ENCODE measurements at places on chromosomes 7 and 10.

DNA sequence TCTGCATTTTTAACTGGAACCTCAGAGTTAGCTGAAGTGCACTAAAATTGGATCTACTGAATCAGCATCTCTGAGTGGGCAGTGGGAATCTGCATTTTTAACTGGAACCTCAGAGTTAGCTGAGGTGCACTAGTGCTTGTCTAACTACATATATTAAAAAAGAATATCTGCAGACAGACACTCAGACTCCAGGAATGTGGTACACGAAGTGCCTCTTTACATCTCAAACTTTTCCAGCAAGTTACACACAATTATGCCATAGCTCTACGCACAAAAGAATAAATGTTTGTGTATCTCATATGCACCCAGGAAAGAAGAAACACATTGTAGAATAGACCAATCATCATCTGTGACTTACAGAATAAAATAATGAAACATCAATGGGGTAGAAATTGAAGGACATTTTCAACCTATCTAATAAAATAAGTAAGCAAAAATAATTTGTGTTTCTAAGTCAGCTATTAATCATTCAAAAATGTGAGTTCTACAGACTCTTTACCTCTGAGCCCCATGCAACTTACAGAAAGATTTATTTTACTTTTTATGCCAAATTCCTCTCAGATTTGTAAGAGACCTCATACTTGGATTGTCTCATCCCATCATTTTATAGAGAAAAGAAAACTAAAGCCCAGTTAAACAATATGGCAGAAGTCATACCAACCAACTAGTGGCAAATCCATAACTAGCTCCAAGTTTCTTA is 28.3 kb downstream of the PPP1R3A start:
- DNase-seq: no peak

DNA sequence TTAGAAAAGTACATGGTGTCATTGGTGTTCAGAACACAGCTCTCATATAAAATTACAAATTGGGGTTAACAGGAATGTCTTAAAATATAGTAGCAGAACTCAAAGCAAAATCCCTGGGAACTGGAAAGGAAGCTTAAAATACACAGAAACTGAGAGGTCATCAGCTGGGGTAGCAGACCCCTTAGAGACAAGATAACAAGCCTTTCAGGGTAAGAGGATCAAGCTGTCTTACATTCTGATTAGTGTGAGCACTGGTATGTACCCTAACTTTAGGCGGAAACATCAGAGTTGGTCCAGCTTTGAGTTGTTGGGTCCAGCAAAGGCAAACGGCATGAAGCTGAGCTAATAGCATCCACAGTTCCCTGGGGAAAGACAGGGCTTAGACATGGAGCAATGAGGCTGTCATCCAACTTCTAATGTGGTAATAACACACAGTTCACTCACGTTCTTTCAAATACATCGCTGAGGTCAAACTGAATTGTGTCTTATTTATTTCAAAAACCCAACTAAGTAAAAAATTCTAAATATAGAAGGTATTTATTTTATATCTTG is 32.6 kb downstream of the ARHGAP21 start:
- DNase-seq: no peak

GRCh38 chr7:135362871-135363270 is 129.2 kb downstream of the STRA8 start:
- no peak for DNase-seq

- DNase-seq: no peak
Observed at GRCh38 chr10:68235111-68235510, 3.2 kb upstream of the ATOH7 start.

- no peak for DNase-seq
Observed at GRCh38 chr10:15290150-15290549, 80.9 kb downstream of the FAM171A1 start.

DNA sequence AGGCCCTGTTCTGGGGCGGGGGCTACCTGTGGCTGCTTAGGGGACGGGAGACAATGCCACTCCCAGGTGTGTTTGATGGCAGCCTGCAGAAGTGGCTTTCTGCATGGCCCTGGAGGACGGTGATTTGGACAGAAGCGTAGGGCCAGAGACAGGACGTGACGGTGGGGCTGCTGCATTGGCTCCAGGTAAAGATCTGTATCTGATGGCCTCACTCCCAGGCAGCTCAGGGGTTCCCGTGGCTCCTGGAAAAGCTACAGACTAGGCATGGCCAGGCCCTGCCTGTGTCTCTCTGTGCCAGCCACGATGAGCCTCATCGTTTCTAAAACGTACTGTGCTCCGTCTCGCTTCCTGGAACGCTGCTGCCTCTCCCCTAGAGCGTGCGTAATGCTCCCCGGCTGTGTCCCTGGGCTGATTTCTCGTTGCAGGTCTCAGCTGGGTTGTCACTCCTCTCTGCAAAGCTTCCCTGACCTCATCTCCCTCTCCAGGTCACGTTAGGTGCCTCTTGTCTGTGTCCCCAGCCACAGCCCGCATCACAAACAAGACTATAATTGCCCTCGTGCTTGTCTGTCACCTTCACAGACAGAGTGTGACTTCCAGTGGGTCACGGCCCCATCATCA is 12.6 kb downstream of the GTF2IRD1 start:
- DNase-seq: no peak

DNA sequence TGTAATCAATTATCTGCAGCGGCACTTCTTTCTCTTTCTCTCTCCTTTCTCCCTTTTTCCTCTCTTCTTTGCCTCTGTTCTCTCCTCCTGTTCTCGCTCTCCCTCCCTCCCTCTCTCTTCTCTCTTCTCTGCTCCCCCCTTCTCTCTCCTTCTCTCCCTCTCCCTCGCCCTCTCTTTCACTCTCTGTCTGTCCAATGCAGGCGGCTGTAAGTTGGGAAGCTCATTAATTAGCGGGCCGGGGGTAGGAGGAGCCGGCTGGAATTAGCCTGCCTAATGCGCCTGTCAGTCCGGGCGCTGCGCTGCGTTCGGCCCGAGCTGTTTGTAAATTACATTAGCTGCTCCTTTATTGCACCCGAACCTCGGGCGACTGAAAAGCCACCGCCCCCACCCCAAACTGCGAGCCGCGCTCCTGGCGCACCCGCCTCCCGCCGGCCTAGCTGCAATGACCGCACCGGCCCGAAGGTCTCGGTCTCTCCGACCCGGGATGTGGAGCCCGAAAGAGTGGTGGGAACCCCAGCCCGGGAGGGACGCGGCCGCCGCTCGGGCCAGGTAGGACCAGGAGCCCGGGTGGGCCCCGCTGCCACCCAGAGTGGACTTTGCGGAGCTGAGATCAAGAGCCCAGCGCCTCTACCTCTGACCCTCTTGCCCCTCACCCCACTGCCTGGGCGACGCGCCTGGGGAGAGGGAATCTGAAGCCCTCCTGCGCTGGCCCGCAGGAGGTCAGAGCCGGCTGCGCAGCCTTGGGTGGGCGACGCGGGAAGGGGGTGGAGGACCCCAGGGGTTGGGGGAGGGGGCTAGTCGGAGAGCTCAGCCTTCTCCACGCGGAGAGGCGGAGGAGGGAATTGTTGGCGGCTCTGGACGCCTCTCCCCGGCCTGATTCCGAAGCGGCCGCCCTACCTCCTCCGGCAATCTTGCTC is at the start of gene LBX1:
Gene LBX1, minus strand, starts transcription at position 198 of the 917 bp plus-strand sequence. CDS start 648 bp downstream, outside the sequence.
- DNase-seq: no peak

- DNase-seq: no peak
Observed at GRCh38 chr10:130352291-130352645, 216.1 kb downstream of the GLRX3 start.

DNA sequence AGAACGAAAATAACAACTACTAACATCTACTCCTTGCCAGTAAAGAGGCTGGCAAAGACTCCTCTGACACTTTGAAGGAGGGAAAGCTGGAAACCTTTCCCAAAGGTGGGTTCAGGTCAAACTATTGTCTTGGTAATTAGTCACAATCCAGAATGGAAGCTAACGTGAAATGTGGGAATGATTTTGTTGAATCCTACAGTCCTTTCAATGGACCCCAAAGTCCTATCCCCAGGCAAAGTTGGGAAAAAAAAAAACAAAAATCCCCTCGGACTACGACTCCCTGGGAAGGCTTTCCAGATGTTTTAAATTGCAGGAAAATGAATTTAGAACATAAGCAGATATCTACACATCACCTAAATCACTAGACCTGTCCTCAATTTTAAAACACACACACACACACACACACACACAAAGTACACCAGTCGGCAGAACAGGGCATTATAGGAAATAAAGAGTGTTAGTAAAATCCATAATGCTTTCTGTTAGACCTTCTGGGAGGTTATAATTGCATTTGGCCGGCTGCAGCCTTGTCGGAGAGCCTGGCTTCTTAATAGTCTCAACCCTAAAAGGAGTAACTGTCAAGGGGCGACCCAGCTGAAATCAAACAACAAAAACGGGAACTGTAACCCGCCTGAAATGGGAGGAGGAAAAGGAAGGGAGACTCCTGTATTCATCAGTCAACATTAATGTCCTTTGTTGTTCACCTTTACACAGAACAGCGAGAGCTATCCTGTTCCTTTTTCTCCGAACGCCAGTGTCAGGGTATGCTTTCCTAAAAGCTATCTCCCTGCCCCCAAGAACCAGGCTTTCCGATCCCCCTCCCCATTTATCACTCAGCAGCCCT is 1.5 kb downstream of the DOCK4 start:
- DNase-seq: peak; percentile 21

GRCh38 chr7:48781752-48782151 is 142.6 kb upstream of the CDC14C start:
- no peak for DNase-seq

DNA sequence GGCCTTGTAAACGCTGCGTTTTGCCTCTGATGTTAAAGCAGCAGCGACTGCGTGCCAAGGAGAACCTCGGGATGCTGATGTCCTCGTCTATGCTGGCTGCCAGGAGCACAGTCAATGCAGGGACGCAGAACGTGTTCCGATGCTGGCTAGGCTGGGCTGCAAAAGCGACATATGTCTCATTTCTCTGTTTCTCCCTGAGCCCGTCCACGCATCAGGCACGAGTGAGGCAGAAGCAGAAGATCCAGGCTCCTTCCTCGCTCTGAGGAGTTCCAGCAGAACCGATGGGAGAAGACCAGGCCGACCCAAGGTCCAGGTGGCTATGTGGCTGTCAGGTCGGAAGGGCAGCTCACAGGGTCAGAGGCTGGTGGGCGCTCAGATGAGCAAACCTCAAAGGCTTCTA is 3.7 kb upstream of the FOXL3 start:
- no peak for DNase-seq

- DNase-seq: no peak
Observed at GRCh38 chr7:132390705-132391104, 185.6 kb downstream of the PLXNA4 start.

DNA sequence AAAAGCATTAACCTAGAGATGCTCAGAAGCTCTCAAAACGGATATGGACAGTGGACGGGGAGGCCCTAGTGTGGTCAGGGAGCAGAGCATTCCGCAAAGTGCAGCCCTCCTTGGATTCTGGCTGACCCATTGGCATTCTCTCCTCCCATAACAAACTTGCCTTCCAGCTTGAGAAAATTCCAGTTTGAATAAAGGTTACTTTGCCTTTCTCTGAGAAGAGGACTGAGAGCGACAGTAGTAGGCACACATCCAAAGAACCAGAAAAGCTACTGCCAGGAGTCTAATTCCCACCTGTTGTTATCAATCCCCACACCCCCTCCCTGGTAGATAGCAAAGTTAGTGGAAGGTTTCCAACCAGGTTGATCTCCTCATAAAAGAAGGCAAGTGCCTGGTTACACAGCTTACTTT is 84.7 kb upstream of the TRIL start:
- DNase-seq: no peak

GRCh38 chr10:70223728-70224127 is 9.5 kb downstream of the PPA1 start:
- no peak for DNase-seq

- no peak for DNase-seq
Observed at GRCh38 chr10:10657139-10657760, 360.4 kb upstream of the CELF2 start.

Data from naive B cell (primary cell).